ENCODE measurements at places on chromosomes 7 and 10.

GRCh38 chr10:88616250-88616977, 29.9 kb downstream of the LIPJ start:
- peak; percentile 17 for DNase-seq

DNA sequence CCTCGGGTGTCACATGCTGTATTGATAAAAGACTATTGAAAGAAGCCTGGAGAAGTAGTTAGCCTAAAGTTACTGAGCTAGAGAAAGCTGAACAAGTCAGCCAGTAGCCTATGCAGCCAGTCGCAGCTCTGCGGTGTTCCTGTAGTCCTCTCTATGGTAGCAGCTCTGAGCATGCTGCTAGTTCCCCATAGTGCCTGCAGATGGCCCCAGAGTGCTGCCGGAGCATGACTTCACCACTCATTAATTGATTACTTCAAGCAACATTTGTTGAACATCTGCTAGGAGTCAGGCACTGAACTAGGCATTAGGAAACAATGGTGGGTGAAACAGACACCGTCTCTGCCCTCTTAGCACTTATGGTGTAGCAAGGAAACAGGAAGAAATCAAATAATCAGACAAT, 422.7 kb downstream of the SORCS3 start:
- peak; percentile 1 for DNase-seq

GRCh38 chr10:131446171-131446570, 134.7 kb upstream of the TCERG1L start:
- DNase-seq: no peak

DNA sequence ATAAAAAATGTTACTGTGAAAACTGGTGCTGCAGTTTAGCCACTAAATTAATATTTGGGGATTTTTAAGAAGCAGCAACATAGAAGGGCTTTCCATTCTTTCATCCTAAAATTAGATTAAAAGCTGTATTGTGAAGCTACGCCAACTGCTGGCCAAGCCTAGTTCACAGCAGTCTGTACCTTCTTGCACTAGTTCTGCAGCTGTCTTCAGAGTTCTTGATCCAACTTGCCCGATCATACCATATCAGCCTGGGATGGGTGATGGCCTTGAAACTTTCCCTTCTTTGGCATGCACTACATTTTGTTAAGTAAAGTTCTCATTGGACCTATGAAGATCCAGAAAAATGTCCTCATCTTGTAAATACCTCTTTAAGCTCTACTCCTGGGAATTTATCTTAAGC, 20.3 kb upstream of the PANK1 start:
- no peak for DNase-seq

GRCh38 chr7:112481833-112482670, 1.3 kb downstream of the LSMEM1 start:
- peak; percentile 93 for DNase-seq

GRCh38 chr10:118965096-118965495, 64.4 kb upstream of the NANOS1 start:
- DNase-seq: no peak
